ENCODE measurements at places on chromosomes 2 and 18.

DNA sequence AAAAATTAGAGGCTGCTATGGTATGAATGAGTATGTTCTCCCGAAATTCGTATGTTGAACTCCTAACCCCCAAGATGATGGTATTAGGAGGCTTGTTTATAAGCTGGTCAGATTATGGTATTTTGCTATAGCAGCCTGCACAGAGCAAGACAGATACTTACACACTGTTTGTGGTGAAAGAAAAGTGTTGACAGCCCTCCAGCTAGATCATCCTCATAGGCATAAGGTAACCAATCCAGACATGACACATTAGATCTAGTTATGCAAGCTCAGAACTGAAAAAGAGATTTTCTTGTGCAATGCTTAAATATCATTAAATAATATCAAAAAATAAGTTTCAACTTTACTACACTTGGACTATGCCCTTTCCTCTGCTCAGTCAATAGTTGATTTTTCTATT, 107.1 kb downstream of the ABCA12 start:
- DNase-seq, result no peak

DNA sequence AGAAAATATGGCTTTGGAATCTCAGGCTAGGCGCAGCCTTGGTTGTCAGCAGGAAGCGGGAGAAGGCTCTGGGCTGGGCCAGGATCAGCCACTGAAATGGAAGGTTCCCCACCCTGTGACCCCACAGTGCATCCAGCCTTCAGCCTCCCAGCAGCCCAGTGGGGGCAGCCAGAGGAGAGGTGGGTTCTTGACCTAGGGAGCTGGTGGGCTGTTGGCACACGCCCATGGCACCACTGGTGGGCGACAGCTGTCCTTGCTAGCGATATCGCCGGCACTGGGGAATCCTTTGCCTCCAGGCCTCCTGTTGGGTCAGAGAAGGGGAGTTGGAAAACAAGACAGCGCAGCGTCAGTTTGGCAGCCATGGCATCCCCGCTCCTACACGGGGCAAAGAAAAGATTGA, 92.4 kb downstream of the KLHL29 start:
- no peak for DNase-seq

DNA sequence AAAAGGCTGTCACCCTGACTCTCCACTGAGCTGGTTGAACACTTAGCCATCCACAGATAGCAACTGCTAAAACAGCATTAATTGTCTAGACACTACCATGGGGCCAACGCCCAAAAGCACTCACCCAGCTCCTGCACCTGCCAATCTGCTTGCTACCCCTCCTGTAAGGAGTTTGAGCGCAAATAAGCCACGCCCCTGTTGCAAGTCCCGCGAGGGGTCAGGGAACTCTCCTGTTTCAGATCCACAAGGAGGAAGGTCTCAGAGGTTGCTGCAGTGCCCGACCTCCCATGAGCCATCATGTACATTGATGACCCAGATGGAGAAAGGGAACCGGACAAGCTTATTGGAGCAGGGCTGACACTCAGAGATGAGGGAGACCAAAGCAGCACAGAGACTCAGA, 106.8 kb downstream of the ZNF516 start:
- no peak for DNase-seq

DNA sequence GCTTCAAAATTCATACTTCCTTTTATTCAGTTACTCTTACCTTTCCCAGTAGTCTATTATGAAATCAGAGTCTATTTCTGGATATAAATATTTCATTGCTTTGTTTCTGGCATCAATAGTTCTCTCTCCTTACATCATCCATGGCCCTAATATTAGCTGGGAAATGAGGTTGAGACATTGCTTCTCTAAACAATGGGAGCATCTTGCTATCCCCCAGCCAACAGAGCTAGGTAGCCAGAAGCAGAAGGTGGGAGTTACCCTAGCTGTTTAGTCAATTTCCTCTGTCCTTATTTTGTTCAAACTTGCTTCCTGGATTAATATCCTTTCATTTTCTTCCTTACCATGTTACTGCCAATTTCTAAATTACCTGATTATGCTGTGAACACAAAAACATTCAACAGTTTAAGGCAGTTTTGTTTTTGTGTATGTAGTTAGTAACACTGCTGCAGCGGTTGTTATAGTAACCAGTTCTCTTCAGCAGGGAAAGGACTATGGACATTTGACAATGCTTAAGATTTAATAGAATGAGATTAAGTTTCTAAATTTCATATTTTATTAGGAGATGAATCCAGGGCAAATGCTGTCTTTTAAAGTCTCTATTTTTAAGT, 160.5 kb upstream of the KCNJ3 start:
- no peak for DNase-seq

- no peak for DNase-seq
Observed at GRCh38 chr2:15892151-15892880, 48.0 kb upstream of the MYCN start.

GRCh38 chr2:179917272-179917671, 55.9 kb upstream of the ZNF385B start:
- DNase-seq, result no peak

DNA sequence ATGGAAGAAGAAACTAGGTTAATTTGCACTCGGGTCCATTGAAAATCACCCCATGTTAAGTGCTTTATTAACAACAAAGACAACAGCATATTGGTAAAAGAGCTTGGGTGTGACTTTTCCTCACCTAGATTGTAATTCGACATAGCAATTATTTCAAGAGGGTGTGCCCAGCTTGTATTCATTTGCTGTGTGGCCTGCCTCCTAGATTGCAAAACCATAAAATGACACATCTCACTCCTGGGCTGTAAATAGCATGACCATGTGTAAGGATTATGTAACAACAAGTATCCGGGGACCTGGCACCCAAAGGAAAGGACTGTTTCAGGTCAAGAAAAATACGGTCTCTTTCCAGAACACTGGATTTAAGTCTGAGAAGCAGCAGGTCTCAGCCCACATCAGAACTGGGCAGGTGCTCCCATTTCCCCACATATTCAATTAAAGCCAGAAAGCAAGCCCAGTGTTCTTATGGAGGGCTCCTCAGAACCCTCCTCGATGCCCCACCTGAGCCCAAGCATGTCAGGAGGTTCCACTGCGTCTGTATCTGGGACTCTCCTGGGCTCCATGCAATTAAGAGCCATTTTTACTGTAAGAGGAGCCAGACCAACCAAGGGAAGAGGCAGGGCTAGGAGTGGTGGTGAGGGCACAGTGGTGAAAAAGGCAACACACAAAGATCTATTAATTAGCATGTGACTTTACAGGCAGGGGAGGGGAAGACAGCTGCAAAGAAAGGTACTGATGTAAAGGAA, 39.2 kb downstream of the MREG start:
- no peak for DNase-seq

GRCh38 chr18:45663403-45664045, 48.2 kb downstream of the SLC14A2 start:
- DNase-seq, result no peak

DNA sequence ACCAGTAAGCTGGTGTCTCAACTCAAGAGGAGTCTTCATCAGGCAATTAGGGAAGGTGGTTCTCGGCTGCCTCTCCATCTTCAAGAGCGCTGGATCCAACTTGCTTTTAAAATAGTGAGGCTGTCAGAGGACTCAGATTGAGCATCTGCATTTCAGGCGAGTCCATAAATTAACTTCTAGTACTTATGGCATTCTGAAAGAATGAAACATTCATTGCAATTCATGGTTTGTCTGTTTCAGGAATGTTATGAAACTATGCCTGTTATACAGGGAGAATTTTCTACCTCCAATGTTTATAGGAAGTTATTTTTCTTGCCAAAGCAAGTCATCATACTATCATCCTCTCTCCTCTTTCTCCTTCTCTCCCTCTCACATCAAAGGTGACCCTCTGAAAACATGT, 883.2 kb downstream of the SLC4A3 start:
- DNase-seq, result no peak

DNA sequence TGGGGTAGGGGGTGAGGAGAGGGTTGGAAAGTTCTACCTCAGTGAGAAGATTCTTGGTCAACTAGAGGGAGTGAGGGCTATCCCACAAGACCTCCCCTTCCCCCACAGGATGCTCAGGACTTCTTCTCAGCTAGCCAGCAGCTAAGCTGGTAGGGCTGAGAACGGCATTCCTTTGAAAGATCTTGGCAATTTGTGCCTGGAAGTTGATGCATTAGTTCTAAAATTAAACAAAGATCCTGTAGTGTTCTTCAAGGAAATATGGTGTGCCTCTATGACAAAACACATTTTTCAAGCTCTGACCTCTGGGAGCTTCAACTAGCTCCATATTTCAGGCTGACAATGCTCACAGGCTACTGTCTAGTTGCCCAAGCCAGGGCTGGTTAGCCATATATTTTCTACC, 2.3 kb downstream of the LYPD1 start:
- no peak for DNase-seq

Data from activated CD4-positive, CD25-positive, alpha-beta regulatory T cell treated with anti-CD3 and anti-CD28 coated beads, Interleukin-2, amount 50 U/mL, for 16 hours (primary cell).